ENCODE measurements at places on chromosomes 5 and 9.
A peak's percentile ranks its signal among the peaks of the same experiment; 100 is the strongest.

- no peak for DNase-seq
Observed at GRCh38 chr5:92665506-92665905, 915.5 kb downstream of the NR2F1-AS1 start.

DNA sequence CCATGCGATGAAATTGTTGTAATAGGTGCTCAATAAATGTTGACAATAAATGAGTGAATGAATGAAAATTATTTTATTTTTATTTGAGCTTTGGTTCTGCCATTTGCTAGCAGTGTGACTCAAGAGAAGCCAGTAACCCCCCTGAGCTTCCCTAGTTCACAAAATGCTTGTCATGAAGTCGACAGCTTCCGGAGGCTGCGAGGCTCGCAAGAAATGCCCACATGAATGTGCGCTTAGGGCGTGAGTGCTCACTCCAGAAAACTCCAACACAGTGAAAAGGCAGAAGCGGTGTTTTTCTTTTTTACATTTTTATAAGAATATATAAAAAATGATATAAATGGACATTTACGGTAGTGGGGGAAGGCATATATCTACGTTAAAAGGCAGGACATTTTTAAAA is 26.5 kb downstream of the CDKN2A start:
- DNase-seq: no peak

GRCh38 chr9:113205861-113206260 is 15.2 kb downstream of the FKBP15 start:
- DNase-seq: no peak

DNA sequence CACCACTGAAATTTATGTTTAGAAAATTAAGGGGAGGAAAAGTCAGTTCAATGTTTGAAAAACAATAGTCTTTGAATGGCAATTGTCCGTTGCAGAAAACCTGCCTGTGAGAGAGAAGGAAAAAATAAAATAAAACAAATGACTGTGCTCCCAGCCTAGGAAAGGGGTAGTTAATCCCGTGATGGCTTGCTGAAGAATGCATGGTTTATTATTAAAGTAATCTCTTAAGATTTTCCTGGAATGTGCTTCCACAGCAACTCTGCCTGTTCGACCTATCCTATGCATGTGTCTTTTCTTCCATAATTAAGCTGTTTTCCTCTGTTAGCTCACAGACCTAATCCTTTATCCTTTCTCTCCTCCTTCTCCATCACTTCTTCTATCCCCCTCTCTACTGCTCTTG is 2.4 kb upstream of the DAB2 start:
- no peak for DNase-seq

- no peak for DNase-seq
Observed at GRCh38 chr9:8784838-8785237, 985.3 kb upstream of the DMAC1 start.

GRCh38 chr5:52767766-52768480 is 19.8 kb upstream of the ITGA1 start:
- DNase-seq: no peak

DNA sequence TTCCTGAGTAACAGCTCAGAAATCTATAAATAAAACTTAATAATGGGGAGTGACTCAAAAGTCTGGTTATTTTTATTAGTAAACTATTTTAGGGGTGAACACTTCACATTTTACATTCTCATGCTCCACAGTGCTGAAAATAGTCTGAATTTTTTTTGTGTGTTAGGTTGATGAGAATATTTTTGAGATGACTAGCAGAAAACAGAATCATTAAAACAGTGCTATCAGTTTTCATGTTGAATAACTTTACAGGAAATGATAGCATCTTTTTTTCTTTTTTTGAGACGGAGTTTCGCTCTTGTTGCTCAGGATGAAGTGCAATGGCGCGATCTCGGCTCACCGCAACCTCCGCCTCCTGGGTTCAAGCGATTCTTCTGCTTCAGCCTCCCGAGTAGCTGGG is 60.3 kb downstream of the TMC1 start:
- DNase-seq: no peak

GRCh38 chr5:63125392-63125791 is 546.8 kb downstream of the LRRC70 start:
- DNase-seq: no peak

- DNase-seq: no peak
Observed at GRCh38 chr9:108553111-108553635, 302.6 kb downstream of the ACTL7B start.

DNA sequence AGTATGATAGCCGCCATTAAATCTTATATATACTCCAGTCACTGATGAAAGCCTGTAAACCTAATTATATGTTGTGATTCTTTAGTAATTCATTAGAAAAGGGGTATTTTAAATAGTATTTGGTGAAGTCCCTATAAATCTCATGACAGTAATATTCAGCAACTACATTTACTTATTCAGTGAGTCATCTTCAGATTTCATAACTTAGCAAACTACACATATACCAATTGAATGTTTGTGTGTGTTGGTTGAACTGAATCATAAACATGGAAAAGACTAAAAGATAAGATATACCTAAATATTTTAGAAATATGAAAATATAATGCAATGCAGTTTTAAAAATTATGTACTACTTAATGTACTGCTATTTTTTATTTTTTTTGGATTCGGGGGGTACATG is 1050.4 kb downstream of the MAT2B start:
- DNase-seq: no peak

DNA sequence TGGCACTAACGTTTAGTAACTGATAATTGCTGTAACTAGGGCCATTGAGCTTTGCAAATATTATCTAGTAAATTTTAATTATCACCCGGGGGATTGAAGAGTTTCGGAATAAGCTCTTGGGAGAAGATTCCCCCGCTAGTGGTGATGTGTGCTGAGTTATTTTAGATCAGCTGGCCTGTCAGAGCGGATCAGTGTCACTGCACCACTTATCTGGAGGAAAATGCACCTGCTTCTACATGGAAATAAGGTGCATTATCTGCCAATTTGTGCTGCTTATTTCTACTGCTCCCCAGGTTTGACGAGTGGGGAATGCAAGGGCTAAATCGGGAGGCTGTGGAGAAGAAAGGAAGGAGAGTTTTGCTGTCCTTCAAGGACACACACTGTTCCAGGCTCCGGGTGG is 518.6 kb downstream of the TLE4 start:
- DNase-seq: peak; percentile 94

GRCh38 chr9:129458663-129459546 is 162.0 kb downstream of the C9orf50 start:
- no peak for DNase-seq

DNA sequence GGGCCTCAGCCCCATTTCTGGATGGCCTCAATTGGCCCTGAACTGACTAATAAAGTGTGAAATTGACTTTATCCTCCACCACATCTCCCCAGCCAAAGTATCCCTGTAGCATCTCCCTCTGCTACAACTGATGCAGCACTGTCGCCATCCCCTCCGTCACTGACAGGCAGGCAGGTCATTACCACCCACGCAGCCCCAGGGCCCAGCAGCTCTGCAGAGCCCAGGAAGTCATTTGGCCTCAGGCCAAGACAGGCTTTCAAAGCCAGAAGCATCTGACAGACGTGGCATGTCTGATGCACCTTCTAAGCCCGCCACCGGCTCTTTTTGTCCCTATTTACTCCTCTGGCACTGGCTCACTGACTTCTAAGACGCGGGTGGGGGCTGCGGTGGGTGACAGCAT is 65.3 kb downstream of the ARHGEF37 start:
- DNase-seq: no peak

DNA sequence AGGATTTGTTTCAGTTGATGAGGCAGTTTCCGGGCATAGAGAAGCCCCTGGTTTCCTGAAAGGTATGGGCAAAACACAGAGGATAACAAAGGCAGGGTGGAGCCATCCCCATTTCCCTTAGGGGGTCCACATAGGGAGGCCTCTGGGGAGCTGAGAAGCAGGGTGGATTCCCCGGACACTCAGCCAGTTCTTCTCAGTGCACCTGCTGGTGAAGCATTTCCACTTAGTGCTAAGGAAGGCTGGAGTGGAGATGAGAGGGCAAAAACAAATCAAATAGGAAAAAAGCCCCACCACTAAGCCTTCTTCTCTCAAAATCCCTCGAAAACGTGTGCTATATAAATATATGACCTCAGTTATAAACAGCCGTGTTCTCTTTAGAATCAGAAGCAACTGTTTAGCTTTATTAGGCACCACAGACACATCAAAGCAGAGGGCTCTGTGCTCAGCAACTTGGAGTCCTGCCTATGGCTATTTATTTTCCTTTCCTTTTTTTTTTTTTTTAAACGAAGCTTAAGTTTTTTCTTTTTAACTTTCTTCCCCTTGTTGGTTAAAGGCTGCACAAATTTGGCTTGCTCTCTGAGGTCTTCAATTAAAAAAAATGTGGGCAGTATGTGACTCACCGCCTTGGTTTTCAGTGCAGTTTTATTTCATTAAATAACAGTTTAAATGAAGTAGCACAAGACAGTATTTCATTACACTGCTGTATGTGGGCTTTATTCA is 67.7 kb downstream of the PRDM6 start:
- DNase-seq: no peak

GRCh38 chr5:73442996-73443627 is 5.5 kb downstream of the FOXD1 start:
- DNase-seq: no peak

GRCh38 chr9:37618817-37619216 is 26.4 kb upstream of the TOMM5 start:
- no peak for DNase-seq

DNA sequence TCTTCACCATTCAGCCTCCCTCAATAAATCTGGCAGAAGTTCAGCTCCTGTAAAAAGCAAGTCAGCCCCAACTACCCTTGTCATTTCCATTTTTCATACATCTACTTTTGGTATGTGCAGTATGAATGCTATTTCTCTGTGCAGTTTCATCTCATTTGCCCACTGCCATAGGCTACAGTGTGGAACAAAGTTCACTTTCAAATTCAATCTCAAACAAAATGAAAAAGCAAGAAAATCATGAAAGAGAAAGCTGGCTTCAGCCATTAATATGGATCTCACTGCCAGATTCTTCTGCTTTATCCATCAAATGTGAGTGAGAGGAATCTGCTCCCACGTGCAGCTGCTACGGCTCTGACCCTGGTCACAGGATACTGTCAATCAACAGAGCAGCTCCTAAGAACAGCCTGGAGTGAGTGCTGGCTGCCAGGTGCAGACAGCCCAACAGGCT is 494.2 kb downstream of the ZNF608 start:
- no peak for DNase-seq

DNA sequence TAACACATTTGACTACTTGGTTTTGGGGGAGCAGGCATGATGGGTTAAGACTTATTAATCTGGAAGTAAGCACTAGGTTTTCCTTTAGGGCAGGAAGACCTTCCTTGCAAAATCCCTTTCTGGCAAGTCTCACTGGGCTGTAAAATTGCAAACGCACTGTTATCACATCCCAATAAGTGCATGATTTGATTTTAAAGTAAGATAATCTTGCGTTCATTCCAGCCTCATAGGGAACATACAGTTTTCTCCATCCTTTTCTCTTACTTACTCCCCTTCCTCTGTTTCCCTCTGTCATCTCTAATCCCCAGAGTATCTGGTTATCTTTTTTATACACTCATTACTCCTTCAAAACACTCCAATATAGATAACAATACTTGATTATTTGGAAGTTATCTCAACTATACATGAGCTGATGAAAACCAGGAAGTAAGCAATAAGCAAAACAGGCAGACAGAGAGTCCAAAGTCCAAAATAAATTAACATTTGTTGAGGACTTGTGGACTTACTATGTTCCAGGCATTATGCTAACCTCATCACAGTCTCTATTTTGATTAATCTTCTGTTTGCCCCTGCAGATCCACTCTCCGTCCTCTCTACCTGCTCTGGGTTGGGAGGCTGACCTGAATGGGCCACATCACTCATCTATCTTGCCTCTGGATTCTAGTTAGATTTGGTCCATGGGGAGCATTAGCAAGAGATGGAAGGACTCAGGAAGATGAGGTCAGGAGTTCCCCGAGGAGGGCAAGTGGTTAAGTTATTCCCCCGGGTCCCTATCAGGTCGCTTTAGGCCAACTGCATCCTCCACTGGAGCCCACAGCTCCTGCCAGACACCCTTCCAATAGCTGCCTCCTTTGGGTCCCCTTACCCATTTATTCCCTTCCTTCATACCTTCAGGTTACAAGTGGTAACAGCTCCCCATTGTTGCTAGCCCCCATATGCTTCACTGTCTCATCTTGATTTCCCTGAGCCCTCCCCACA is 60.2 kb downstream of the SLC22A5 start:
- DNase-seq: no peak

DNA sequence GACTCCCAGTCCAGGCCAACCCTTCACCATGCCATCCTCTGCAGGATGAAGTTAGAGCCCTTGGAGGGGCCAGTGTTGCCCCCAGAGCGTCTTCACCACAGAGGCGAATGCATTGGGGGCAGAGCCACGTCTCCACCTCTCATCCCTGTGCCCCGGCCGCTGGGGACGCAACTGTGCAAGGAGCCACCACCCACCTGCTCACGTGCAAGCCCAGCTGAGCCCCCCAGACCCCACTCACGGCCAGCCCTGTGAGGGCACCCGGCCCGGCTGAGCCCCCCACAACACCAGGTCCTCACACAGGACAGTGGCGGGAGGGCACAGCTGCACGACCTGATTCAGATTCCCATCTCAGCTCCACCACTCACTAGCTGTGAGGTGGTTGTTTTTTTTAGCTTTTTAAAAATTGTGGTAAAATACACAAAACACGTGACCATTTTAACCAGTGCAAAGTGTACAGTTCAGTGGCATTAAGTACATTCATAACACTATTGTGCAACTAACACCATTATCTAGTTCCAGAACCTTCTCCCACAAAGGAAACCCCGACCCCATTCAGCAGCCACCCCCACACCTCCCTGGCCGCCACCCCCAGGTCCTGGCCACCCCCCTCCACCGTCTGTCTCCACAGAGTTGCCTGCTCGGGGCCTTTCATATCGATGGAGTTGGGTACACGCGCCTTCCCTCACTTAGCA is 33.5 kb upstream of the UBAC1 start:
- DNase-seq: no peak

DNA sequence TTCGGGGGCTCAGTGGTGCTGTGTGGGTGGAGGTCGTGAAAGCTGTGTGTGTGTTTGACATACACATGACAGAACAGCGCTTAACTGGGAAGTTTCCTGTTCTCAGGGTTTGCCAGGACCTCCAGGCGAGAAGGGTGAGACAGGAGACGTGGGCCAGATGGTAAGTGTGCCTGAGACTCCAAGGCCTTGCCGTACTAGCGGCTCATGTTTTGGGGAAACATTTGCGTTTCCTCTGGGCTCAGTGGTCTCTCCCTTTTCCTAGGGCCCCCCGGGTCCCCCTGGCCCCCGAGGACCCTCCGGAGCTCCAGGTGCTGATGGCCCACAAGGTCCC is 68.3 kb upstream of the FCN2 start:
- DNase-seq: no peak

Data from cerebellar cortex (tissue), 1 donor.